ENCODE measurements at places on chromosomes 3 and 15.

DNA sequence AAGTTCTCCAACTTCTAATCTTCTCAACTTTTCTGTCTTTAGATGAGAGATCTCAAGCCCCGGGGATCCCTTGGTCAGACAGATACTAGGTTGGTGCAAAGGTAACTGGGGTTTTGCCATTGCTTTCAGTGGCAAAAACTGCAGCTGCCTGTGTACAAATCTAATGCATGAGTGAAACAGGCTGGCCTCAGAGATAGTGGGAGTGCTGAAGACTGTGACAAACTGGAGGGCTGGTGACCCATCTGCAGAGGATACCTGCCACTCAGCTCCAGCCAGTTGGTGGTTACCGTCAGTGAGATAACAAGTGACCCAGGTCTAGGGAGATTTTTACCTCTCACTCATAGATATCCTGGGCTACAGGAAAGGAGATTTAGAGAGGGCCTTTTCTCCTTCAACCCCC is 85.7 kb downstream of the RYR3 start:
- DNase-seq, result no peak

- peak; percentile 69 for DNase-seq
Observed at GRCh38 chr3:13655061-13655913, 106.4 kb downstream of the FBLN2 start.

DNA sequence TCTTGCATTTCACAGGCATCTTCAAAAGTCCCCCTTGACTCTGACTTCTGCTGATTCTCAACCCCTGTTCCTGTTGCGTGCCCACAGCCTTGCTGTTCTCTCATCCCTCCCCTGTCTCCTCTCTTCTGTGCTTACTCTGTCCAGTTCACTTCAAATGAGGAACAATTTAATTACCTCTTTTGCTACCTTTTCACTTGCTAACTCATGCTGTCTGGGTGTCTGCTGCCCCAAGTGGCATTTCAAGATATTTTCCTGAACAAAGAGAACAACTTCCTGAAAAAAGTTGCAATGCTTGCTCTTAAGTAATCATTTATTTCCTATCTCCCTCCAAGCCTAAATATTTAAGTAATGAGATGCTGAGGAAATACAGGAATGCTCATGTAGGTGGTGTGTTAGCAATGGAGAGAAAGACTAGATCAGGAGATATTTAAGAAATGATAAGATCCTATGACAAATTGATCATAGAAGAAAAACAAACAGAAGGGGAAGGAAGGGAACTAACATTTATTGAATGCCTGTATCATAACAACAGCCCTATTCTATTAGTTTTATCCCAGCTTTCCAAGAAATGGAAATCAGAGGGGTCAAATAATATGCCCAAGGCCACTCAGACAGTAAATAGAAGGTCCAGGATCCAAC is 42.2 kb downstream of the SV2B start:
- no peak for DNase-seq

DNA sequence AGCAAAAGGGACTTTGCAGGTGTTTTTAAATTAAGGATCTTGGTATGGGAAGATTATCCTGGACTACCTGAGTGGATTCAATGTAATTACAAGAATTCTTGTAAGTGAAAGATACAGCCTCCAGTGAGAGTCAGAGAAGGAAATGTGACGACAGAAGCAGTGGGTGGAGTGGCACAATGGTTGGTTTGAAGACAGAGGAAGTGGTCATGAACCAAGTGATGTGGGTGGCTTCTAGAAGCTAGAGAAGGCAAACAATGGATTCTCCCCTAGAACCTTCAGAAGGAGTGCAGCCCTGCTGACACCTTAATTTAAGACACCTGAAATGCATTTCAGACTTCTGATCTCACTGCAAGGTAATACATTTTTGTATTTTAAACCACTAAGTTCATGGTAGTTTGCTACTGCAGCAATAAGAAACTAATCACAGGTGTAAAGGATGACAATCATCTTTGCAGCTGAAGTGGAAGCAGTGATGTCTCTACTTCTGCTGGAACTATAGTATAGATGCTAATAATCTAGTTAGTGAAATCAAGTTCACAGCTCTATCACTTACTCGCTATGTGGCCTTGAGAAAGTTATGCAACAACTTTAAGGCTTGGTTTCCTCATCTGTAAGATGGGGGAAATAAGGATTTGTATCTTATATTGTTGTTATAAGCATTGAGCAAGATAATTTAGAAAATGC is 403.4 kb upstream of the SUCLG2 start:
- DNase-seq, result no peak

DNA sequence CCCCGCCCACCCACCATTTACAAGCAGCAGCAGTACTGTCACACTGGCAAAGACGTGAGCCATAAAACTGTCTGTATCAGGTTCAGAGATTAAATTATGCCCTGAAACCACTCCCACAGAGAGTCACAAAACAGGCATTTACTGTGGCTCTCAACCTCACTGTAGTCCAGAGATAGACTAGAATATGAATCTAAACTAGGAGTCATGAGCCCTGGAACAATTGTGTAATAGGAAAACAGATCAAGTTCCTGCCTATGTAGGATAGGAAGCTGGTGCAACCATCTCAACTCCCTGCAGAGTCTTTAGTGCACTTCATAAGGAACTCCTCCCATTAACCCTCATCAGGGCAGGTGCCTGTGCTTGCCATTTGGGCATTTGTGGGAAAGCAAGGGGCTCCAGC is 61.7 kb downstream of the FAM227B start:
- DNase-seq, result no peak

DNA sequence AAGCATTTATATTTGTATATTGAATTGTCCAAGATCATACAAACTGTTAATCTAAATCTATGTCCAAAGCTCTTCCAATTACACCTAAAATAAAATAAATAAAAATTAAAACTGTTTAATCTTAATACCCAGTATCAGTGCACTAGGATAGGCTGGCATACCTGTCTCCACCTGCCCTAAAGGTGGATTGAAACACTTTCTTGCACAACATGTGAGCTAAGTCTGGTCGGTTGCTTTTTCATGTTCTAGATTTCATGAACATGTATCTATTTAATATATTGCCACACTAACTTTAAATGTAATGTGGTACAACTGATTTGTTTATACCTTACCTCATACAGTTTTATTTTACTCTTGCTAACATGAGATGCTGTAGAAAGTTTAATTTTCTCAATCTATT is 193.0 kb downstream of the VGLL3 start:
- DNase-seq, result no peak

GRCh38 chr3:46435081-46435726 is 28.1 kb downstream of the CCRL2 start:
- DNase-seq, result no peak

GRCh38 chr3:160607826-160608225 is 42.5 kb upstream of the KPNA4 start:
- DNase-seq, result no peak

DNA sequence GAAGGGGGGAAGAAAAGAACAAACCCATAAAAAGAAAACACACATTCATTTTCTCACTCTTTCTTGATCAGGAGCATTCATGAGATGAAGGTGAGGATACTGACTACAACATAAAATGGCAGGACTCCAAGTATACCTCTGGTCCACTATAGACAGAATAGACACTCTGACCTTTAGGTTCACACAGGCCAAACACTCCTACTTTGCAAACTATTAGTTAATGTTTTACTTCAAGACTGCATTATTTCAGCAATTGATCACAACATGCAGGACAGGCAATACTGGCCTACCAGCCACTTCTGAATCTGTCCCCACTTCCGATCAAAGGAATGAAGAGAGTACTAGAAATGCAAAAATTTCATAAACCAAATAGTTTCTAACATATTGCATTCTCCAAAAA is 47.0 kb downstream of the LRRFIP2 start:
- no peak for DNase-seq

DNA sequence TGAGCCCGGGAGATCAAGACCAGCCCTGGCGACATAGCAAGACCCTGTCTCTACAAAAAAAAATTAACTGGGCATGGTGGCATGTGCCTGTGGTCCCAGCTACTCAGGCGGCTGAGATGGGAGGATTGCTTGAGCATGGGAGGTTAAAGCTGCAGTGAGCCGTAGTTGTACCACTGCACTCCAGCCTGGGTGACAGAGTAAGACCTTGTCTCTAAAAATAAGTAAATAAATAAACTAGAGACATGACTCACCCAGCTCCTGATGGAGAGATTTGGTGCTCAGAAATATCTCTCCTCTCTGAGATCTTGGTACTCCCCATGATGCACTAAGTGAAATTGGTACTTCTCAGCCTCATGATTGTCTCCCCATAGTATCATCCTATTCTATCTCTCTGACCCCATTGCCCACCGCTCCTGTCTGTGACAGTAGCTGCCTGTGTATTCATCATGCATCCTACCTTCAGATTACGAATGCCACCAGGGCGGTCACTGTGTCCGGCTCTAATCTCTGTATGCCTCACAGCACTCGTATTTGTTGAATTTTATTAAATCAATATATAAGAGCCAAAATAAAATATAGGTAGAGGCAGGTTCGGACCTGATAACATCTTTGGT is 50.9 kb downstream of the ABHD2 start:
- no peak for DNase-seq

GRCh38 chr3:4827767-4828166 is 151.5 kb upstream of the BHLHE40 start:
- no peak for DNase-seq

DNA sequence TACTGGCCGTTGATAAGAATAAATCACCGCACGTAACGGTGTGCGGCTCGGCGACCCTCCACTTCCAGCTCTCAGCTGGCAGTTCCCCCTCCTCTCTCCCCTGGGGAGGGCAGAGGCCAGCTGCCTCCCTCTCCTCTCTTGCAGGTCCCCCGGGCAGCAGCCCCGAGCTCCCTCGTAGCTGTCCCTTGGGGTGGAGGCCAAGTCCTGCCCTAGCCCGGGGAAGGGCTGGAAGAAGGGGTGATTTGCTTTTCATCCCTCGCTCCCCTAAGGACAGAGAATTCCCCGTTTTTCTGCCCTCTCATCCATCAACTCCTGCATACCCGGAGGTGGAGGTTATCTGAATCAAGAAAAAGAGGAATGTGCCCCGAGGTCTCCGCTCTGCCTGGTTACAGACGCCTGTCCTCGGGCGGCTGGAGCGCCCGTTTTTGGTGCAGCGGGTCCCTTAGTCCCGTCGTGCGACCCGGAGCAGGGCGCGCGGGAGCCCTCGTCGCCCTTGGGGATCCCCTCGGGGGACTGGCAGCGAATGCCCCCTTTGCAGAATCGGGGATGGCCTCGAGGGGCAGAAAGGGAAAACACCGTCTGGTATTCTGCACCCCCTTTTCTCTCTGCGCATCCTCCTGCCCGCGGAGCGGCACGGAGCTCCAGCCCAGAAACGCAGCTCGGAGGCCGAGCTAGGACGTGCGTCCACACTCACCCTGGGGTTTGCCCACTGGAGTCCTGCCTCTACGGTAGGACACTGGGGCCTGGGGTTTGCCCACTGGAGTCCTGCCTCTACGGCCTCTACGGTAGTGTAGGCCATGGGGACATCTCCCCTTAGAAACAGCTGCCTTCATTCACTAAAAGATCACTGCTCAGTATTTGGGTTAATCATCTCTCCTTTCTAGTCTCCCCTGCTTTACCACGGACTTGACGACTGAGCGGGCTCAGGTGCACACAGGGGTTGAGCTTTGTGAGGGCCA is 2.2 kb downstream of the PTPRG start:
- no peak for DNase-seq

DNA sequence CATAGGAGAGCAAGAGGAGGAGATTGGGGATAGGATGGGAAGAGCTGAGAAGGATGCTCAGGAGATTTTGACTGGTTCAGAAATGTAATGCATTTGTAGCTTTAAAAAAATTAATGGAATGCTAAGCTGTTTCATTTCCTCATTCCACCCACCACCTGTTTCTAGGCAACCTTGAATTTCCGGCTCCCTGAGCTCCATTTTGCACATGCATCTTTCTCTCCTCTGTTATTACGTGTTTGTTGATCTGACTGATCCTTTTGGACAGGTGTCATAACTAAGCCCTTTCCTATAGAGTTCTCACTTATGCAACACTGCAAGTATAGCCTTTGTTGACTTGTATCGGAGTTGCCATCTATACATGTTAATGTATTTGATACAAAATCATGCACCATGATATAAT is 4.3 kb downstream of the TMPRSS7 start:
- DNase-seq, result no peak

GRCh38 chr3:69426291-69426966 is 40.5 kb upstream of the FRMD4B start:
- DNase-seq, result no peak

DNA sequence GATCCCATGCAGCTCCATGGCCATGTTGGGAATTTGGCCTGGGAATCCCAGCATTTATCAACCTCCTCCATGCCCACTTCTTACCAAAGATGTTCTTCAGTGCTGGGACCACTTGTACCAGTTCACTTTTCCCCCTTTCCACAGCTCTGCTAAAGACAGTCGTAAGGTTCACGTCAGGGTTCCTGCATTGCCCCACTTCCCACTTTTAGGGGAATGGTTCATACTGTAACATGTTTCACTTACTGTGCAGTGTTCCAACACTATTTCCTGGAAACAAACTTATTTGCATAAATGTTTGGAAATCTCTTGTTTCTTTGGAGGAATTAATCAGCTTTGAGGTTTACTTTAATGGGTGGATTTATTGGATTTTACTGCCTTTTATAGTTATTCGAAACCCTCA is 17.0 kb downstream of the APH1B start:
- DNase-seq, result no peak

GRCh38 chr3:187361835-187362234 is 6.3 kb upstream of the RTP4 start:
- no peak for DNase-seq

DNA sequence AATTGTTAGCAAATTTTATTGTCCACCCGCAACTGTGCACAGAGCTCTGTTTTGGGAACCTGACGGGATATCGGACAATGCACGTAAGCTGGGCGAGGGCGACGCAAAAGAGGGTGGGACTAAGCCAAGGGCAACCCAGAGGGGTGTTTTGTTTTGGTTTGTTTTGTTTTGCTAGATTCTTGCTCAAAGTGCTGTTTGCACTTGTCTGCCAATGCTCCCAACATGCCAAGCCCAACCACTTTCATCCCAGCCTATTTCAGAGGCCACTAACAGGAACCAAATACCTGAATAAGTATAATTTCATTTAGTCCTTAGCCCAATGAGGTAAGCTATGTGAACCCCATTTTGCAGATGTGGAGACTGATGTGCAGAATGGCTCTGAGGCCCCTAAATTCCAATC is 9.7 kb upstream of the CMTM7 start:
- DNase-seq, result no peak

DNA sequence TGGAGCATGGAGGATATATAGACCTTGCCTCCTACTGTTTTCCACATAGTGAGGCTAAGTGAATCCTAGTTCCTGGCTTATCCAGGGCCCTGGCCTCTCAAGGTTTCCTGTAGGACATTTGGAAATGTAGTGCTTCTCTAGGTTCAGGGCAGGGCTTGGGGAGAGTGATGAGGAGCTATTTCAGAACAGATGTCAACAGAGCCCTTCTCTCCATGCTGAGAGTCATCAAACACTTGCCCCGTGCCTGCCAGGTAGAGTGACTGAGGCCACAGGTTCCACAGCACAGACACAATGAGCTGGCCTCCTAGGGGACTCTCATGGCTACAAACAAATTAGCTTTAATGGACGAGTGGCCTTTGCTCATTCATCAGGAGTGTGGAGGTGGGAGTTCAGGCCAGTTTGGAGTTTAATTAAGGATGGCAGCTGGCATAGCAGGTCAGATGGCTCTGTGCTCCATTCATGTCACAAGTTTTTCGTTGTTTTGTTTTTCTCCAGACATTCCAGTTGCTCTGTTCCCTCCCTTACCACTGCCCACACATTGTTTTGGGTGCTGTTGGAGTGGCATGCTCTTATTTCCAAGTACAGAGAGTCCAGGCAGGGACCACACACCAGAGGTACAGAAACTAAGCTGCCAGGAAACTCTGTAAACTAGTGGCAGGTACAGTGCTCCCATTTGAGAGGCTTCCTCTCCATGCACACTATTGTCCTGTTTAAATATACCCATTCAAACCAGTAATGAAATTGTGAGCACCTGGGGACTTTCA is 189.8 kb downstream of the RYR3 start:
- no peak for DNase-seq

GRCh38 chr3:195570344-195570743 is 13.4 kb downstream of the APOD start:
- DNase-seq, result no peak

Measured in BE2C (cell line).